Activated CD4-positive, alpha-beta T cell treated with anti-CD3 and anti-CD28 coated beads, Interleukin-2, Interleukin-6, amounts not matched to agents 100 ng/mL and 50 ng/mL, durations not matched to agents 16 hours and 8 hours (primary cell): ENCODE measurements at places on chromosomes 11 and 22.
A peak's percentile ranks its signal among the peaks of the same experiment; 100 is the strongest.

GRCh38 chr22:44191036-44191454 is 10.3 kb downstream of the PARVG start:
- DNase-seq, result peak; percentile 54

DNA sequence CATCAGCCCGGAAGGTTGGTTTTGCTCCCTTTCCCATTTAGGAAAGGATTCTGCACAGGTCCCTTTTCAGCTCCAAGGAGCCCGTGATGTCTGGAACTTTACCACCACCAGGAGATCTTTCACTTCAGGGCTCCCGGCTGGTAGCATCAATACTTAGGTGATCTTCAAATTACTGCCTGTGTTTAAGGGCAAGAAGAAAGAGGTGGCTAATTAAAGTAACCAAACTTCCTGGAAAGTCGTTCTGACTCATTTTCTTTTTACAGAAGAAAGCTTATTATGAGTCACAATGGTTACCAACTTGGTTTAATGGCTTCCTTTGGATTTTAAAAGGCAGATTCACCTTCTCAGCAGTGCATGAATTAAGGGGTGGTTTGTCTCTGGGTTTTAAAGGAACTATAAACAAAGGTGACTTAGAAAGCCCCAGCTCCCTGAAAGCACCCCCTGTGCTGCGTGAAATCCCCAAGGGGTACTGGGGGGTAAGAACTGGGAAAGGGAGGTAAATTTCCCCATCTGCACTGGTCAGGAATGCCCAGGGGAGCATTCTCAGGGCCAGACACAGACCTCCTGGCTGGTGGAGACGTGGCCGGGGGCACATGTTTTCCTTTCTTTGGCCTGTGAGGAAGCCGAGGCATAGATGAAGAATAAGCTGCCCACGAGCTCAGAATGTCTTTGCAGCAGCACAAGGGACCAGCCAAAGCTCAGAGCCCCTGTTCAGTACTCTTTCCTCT is 8.8 kb downstream of the POU2F3 start:
- peak; percentile 80 for DNase-seq

DNA sequence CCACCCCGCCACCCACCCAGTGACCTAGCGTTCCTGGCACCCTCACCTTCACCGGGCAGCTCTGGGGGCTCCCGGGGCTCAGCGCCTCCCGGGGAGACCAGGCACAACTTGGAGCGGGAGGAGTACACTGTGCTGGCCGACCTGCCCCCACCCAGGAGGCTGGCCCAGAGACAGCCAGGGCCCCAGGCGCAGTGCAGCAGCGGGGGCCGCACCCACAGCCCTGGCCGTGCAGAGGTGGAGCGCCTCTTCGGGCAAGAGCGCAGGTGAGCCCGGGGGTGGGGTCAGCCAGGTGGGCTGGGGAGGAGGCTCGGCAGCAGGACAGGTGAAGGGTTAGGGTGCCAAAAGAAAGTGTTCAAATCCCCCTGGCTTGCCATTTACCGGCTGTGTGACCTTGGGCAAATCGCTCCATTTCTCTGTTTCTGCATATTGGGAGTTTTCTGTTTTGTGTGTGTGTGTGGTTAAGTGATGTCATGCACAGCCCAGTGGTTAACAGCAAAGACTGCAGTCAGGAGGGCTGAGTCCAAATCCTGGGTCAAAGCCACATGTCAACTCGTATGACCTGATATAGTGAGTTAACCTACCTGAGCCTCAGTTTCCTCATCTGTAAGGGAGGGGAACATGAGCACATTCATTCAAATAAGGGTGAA is 29.5 kb downstream of the TRIOBP start:
- DNase-seq, result peak; percentile 27

DNA sequence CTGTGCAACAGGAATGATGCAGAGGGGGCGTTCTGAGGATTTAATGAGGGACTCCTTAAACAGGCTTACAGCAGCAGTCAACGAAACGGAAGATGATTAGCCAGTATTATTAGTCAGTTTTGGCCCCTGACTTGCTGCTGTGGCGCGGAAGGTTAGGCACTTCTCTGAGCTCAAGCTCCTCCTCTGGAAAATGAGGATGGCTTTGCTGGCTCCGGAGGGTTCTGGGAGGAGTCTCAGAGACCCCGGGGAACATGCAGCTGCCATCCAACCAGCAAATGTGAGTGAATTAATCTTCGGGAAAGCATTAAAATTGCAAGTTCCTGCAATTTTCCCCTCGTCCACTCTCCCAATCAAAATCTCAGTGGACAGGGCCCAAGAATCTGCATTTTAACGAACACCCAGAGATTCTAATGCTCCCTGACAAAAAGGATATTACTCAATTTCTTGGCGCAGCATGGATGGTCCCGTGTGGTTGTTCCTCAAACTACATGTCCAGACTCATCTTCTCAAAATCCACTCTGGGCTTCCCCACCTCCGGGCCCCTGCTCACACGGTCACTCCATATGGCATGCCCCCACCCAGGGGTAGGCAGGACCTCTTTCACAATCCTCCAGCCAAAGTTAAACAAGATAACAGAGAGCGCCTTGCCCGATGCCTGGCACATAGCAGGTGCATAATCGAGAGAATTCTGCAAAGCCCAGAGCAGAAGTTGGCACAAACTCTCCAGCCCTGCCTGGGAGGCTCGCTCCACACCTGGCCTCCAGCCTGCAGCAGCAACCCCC is 6.4 kb downstream of the ELFN2 start:
- no peak for DNase-seq

GRCh38 chr22:41833369-41834004 is 582 bp downstream of the SREBF2 start:
- peak; percentile 54 for DNase-seq

GRCh38 chr11:45461514-45461913 is 175.4 kb upstream of the SYT13 start:
- no peak for DNase-seq

GRCh38 chr11:108970221-108970991 is 305.5 kb downstream of the DDX10 start:
- DNase-seq, result no peak

DNA sequence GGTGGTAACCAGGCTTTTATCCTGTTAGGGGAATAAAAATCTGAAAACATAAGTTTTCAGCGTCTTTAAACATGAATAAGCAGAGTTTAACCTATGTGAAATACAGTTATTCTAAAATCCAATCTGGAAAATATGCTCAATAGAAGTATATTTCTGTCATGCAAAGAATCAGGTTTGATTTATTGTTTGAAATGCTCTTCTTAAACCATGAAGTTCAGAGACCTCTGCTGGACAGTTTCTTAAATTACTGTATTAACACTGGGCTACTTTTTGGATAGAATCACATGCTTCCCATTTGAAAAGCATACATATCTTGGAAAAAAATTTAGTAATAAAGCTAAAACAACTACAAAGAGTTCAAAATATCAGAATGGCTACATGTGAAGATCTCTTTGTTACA is 25.4 kb downstream of the APIP start:
- DNase-seq, result no peak

DNA sequence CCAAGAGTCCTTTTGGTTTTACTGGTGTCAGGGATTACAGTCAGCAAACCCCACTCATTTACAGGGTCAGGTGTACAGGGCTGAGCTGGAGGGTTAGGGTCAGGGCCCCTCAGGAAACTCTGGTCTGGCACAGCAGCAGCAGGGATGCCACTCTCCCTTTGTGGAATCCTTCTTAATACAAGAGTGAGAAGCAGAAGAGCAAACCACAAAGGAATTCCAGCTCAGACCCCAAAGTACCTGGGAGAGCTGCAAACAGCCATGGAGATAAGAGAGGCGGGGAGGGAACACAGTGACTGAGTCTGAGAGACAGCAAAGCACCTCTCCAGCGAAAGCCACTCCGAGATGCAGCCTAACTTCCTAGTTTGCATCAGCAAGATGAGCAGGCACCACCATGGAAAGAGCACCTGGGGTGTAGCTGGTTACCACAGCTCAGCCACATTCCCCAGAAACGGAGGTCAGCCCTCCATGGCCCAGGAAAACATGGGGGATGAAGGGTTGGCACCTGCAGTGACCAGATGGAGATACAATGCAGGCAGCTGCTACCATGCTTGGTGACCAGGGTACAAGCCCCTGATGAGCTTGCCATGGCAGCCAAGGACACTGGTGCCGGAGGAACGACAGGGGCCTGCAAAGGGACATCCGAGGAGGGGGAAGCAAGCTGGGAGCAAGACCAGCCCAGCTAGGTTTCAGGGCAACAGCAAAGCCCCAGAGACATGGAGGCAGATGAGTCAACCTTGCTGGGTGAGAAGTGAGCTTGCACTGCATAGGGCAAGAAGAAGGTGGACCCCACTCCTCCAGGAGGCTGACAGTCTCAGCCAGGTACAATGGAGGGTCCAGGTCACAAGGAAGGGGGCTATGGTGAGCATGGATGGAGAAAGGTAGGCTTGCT is 3.9 kb downstream of the BET1L start:
- no peak for DNase-seq

- DNase-seq, result no peak
Measured at GRCh38 chr11:11119917-11120316, 233.1 kb downstream of the CSNK2A3 start.

DNA sequence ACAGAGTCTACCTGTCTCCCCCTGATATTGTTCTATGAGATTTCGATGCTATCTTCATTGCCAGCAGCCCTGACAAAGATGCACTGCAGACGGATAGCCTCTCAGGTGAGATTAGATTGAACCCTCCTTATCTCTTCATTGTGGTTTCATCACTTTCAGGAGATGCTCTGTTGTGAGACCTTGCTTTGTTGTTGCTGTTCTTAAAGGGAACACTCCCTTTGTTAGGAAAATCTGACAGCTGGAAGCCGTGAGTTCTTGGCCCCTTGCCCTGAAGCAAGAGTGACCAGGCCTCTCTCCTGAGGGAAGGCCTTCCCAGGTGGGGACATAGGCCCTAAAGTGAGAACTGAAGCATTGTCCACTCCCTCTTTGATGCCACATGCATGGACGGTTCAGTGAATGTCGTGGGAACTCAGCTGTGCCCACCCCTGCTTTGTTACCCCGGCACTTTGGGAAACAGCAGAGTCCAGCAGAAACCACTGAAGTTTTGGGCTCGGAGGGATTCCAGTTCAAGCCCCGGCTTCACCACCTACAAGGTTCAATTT is 976.1 kb downstream of the TBC1D22A start:
- no peak for DNase-seq
